ENCODE measurements at places on chromosomes 5 and 9.
A peak's percentile ranks its signal among the peaks of the same experiment; 100 is the strongest.

DNA sequence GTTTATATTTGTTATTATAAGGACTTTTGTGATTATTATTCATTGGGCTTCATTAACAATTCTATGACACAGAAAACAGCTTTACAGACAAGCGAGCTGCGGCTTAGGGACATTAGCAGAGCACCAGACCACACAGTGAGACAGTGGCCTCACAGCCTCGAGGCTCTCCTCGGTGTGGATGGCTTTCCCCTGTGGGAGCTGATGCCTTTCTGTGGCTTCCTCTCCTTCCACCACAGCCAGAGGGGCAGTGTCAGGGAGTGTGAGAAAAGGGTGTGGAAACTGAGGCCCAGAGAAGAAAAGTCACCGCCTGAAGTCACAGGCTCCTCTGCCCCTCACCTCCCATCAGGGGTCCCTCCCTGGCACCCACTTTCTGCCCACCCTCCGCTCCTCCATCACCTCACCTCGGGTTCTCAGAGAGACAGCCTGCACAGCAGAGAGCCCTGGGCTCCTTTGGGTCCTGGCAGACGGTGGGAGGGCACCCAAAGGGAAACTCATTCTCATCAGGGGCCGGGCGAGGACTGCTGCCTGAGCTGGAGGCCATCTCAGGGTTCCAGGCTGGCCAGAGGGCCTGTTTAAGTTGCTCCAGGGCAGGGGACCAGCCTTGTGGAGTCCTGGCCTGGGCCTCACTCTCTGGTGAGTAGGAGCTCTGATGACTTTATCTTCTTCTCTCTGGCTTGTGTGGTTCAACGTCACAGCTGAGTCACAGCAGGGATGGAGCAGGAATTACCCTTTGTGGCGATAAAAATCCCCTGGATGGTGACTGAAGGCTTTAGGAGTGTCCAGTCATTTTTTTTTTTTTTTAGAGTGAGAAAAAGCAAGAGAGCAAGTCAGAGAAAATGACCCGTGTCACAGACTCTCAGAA, 830 bp downstream of the TRAF1 start:
- peak; percentile 92 for DNase-seq

- DNase-seq: no peak
Measured at GRCh38 chr9:4171261-4171900, 128.5 kb downstream of the GLIS3 start.

- DNase-seq: no peak
Measured at GRCh38 chr9:17627641-17628040, 48.8 kb downstream of the SH3GL2 start.

- DNase-seq: peak; percentile 63
Measured at GRCh38 chr9:106697750-106698502, 165.0 kb upstream of the ZNF462 start.

DNA sequence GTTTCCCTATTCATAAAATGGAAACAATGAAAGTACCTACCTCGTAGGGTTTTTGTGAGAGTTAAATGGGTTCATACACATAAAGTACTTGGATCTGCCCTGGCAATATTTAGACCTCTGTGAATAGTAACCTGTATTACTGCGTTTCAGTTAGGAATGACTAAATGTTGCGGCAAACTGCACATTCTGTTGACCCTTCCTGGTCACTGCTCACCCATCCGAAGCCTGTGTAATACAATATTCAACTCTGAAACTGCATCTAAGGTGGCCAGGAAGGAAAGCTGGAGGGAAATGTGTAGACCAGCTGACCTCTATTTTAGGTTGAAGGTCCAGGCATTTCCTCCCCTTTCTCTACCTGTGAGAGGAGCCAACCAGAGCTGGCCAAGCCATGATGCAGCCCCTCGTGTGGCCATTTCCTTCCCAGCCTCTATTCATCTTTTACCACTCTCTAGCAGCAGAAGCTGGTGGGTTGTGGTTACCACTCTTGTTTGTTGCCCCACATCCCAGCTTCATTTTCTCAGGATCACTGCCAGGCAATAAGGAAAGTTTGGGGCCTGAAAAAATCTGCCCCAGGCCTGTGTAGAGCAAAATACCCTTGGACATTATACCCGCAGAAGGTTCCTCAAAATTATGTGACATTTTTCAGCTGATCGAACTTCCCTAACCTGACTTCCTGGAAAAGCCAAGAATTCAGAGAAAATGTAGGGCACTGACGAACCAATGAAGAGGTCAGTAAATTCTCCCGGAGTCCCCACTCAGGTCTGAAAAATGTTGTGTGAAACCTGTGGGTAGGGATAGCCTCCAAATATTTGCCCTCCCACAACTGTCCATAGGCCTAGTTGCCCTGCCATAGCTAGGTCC, 20.5 kb upstream of the PDCD1LG2 start:
- no peak for DNase-seq

GRCh38 chr5:164746723-164747122, 1241.3 kb downstream of the MAT2B start:
- DNase-seq: no peak

GRCh38 chr5:54727874-54728587, 210.5 kb downstream of the SNX18 start:
- DNase-seq: no peak

DNA sequence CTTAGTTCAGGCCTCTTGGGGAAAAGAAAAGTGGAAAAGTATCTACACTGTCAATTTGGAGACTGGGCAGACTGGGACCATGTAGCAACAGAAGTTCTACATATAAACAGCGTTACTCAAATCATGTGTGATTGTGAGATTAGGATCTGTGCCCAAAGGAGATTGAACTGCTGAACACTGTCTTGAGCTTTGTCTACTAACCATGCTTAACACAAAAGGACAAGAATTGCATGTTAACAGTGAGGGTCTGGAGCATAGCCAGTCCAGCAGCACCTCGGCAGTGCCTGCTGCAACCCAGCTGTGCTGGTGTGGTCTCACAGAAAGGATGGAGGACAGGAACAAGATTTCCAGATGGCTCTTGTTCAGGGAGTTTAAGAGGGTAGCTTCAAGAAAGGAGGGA, 5.7 kb downstream of the PAM start:
- no peak for DNase-seq

DNA sequence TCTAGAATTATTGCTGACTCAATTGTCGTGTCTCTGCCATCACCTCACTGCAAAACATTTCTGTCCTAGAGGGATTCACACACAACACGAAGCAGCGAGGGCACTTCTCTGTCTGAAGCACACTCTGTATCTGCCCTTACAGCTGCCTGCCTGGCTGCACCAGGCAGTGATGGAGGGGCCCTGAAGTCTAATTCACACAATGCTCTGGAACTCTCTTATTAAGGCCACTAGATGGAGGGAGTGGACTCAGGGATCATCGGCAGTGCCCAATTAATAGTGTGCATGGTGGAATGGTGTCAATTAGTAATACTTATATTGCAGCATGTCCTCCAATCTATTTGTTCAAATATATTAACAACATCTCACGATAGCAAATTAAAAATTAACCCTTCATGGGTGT, 157.5 kb upstream of the MAP1B start:
- no peak for DNase-seq

DNA sequence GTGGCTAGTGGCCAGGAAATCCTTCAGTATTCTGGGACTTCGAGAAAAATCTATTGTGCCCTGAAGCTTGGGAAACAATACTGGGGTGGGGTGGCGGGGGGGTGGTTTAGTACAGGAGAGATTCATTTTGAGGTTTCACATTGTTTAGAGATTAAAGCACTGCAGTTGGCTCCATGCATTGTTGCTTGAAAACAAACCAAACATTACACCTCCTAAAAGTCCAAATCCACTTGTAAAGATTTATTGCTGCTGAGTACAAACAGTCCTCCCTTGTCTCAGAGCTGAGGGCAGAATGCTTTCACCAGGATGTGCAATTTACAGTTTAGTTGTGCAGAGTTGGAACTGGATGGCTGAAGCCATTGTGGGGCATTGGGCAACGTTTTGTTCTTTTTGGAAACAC, 49.4 kb downstream of the GGTA1 start:
- no peak for DNase-seq

- DNase-seq: no peak
Measured at GRCh38 chr9:35861161-35861897, 8.9 kb downstream of the OR13J1 start.

DNA sequence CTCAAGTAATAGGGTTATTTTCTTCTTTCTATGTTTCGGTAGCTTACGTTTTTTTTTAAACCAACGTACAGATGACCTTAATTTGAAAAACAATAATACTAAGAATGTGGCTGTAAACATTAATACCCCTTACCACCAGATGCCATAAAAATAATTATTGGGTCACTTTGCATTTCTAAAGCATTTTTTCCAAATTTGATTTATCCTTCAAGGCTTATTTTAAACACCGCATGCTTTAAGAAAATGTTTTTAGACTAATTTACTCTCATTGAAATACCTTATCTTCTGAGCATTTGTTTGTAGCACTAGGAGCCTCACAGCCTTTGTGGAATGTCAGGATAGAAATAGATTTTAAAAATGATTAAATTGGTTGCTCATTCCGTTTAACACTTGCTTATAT, 5.8 kb upstream of the APBA1 start:
- DNase-seq: no peak

DNA sequence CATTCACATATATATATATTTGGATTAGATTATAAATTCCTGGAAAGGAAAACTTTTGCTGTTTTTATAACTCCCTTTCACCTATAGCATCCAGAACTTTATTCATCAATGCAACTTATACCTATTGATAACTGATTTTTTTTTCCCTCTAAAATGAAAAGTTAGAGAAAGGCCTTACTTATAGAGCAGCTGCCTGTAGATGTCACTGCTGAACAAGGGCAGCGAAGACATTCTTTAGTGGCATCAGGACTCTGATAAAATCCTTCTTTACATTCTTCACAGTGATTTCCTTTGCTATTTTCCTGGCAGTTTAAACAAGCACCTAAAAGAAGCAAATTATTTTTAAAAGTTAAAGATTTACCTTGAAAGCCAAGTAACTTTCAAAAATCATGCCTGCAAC, 32.3 kb upstream of the CDK5RAP2 start:
- DNase-seq: no peak

GRCh38 chr9:35114113-35114839, 1.4 kb downstream of the ATOSB start:
- DNase-seq: peak; percentile 98

- DNase-seq: no peak
Measured at GRCh38 chr9:124497441-124497840, 9.8 kb downstream of the NR5A1 start.

DNA sequence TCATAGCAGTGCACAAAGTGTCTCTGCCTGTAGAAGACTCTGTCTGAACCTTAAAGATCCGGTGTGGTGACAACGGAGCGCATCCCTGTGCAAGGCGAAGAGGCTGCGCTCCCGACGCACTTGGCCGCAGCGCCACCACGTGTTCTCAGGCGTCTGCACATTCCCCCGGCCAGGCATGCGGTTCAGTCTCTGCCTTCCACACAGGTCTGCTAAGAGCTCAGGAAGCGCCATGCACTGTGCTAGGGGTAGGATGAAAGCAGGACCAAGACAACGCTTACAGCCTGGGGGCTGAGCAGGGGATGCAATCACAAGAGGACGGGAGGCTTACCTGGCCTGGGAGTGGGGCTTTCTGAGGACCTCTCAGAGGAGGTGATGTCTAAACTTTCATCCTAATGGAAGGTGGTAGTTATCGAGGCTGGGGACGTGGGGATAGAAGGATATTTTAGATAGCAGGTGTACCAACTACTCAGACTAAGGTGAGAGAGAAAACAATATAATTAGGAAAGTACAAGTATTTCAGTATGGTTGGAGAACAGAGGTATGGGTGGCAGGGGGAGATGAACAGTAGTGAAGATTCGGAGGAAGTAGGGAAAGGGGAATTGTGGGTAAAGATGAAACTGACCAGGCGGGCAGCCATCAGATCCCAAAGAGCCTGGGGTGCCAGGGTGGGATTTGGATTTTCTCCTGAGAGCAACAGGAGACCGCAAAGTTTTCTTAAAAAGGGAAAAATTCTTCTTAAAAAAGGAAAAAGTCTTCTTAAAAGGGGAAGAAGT, 13.3 kb downstream of the CAPSL start:
- peak; percentile 67 for DNase-seq

DNA sequence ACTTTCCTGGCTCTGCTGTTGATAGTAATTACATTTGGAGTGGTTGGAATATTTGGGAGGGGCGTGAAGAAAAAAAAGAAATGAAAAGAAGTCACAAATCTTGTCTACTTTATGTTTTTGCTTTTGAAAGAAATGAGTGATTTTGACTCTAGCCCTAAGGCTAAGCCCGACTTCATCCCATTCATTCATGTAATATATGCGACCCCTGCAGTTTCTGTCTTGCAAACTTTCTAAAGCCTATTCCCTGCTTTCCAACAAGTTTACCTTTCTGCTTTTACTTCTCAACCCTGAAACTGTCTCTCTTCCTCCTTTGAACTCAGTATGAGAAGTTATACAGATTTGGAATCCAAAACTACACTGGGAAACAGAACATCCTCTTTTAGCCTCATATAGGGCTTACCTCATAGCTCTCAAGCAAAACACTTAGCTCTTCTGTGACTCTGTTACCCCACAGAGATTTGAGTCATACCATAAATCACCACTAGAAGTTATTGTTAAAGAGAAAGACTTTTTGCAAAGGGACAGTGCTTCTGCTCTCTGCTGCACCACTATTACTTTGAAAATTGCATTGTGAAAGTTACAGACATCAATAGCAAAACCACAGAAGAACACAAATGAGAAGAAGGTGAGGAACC, 1.6 kb downstream of the CFAP95 start:
- no peak for DNase-seq

GRCh38 chr9:137458194-137459151, 661 bp downstream of the NSMF start:
- no peak for DNase-seq

DNA sequence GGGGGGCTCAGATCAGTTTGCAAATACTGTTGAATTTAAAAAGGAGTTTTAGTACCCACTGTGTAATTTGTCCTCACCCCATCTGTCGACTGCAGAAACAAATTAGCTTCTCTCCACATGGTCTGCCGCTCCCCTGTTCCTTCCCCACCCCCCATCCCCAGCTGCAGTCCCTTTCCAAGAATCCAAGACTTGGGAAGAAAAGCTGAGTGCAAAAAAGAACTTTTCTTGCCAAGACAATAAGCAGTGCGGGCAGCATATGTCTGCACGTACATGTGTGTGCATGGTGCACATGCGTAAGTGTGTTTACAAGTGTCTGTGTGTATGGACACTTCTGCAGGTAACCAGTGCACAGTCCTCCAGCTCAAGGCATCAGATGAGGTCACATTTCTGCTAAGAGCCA, 125.7 kb upstream of the SMIM23 start:
- DNase-seq: no peak

DNA sequence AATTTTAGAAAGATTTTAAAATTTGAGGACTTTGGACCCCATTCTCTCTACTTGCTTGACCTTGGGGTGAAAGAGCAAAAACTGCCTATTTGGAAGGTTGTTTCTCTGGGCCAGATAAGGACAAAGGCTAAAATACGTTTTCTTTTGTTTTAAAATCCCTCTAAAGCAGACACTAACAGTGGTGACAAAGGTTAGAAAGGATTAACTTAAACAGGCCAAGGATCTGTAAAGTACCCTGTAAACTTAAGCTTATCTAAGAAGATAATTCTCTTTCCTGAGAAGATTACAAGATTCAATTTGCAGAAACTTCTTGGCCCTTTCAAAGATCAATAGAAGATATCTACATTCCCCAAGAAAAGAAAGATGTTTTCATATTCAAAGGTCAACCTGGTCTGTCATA, 12.1 kb downstream of the TRPM6 start:
- no peak for DNase-seq

All from brain microvascular endothelial cell (primary cell).